CD4-positive, CD25-positive, alpha-beta regulatory T cell (primary cell): ENCODE measurements at places on chromosomes 7 and 10.

DNA sequence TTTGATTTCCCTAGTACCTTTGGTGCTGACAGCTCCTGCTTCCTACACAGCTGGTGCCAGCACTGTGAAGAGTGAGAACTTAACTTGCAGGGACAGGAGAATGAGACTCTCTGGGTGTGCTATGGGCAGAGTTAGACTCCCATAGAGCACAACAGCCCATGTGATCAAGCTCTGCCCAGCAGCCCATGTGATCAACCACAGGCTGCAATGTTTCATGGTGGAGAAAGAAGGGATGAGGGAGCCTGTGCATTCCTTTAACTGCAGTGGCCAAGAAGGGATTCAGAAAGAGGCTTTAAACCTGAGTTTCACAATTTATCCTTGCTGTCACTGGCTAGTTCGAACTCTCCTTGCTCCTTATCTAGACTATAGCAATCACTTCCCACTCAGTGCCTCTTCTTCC is 10.0 kb upstream of the MEST start:
- DNase-seq: no peak

GRCh38 chr7:126791306-126791705 is 461.4 kb downstream of the GRM8 start:
- no peak for DNase-seq

DNA sequence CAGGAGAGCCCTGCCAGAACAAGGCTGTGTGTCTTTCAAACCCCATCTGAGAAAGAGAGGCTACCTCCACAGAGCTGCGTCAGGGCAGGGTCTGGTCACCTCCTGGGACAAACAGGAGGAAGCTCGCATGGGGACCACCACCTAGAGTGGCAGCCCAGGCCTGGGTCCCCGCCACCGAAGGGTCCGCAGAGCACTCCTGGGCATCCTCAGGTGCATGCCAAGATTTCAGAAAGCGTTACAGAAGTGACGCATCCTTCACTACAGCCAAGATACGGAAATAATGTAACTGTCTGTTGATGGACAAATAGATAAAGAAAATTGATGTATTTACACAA is 42.6 kb downstream of the GSDME start:
- no peak for DNase-seq

- DNase-seq: no peak
These were observed 134.4 kb upstream of the DLX6 start for GRCh38 chr7:96870934-96871333.

- no peak for DNase-seq
These were observed 60.1 kb downstream of the ZRANB1 start for GRCh38 chr10:125002047-125002422.

GRCh38 chr7:151455690-151456089 is 15.7 kb upstream of the CRYGN start:
- no peak for DNase-seq

- no peak for DNase-seq
These were observed 120.9 kb upstream of the ZNF438 start for GRCh38 chr10:31152421-31153135.

DNA sequence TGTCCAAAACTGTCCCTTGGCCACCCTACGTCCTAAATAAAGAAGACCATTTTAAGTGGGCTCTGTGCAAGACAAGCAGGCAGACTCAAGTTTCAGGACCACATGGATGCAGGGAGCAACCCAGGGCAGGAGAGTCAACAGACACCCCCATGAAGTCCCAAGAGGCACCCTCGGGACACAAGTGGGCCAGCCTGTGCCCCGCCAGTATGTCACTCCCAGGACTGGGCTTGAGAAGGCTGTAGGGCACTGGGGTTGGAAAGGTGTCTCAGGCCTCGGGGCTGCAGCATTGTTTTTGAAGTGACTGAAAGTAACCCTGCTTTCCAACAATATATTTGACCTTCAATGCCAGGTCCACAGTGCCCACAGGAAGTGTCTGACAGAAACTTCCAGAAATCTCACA is 157.4 kb downstream of the TNS3 start:
- DNase-seq: no peak
